ENCODE measurements at places on chromosomes 5 and 9.

DNA sequence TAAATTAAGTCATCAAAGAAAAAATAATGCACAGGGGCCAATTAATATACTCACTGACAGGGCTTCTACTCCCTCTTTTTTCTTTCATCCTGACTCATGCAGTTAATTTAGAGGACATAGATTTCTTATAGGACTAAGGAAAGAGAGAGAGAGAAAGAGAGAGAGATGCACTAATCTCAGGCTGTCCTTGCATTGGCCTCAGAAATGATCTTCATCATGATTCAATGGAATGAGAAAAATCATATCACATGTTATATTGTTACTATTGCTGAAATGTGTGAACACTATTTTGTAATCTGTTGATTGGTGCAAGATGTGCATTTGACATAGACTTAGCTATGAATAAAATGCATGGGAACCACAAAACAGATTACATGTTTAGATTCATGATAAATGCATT, 608.3 kb upstream of the NUDT12 start:
- DNase-seq: no peak

DNA sequence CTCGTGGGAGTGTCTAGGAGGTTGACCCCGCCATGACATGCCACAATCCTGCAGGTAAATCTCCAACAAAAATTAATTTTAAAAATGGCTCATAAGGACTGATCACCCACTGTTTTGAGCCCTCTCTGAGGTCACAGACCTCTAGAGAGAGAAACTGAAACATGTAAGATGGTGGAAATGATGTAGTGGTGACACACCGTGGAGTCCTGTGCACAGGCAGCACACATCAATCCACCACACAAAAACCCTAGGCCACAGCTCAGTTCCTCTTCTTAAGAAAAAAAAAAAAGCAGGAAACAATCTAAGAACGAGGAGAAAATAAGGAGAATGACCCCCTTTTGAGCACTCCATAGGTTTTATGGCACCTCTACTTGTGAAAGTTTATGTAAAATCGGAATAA, 93.8 kb upstream of the FAM120A start:
- no peak for DNase-seq

DNA sequence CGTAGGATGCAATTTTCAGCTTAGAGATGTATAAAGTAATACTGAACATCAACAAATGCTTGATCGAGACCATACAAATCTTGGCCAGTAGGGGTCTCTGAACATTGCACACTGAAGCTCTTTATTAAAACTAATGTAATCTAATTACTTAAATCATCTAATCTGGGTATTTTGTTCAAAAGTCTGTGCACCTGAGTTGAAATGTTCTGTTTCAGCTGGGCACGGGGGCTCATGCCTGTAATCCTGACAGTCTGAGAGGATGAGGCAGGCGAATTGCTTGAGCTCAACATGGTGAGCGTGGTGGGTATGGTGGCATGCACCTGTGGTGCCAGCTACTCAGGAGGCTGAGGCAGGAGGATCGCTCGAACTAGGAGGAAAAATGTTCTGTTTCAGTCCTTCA, 41.0 kb downstream of the ESM1 start:
- DNase-seq: no peak

DNA sequence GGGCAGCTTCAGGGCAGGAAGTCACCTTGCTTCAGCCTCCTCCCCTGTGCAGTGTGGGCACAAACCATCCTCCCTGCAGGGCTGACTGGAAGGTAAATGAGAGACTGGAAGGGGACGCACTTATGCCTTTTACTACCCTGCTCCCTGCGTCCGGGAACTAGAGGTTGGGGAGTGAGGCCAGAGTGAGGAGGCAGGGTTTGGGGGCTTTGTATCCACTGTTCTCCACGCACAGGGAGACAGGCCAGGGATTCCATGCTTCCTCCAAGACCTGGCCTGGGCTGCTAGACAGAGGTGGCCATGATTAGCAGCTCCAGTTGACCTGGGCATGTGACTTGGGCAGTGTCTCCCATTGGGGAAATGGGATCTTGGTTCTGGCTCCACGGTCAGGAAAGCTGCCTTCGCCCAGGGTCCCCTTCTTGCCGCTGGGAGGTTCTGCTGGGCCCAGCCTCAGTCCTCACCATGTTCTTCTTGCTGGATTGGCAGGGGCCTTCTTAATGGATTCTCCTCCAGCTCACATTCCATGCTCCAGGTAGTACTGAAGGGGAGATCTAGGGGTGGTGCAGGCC, 37.0 kb upstream of the PSD2 start:
- no peak for DNase-seq

DNA sequence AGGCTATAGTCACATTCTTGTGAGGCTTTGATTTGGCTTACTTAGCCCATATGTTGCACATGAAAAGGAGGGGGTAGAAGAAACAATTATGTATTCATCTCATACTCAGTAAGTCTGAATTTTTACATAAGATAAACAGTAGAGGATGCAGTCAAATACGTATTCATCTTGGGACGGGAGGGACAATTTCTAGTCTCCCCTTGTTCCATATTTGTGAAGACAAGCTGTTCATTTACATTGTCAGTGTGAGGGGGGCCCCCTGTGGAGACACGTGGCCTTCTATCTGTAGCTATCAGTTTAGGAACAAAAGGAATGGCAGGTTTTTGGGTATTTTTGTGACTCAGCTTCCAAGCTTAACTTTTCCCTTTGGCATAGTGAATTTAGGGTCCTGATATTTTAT, 49.2 kb upstream of the PPP1R2B start:
- DNase-seq: no peak

GRCh38 chr9:18333157-18333556, 140.8 kb upstream of the ADAMTSL1 start:
- no peak for DNase-seq

- no peak for DNase-seq
These were observed 7.3 kb upstream of the TSPAN17 start for GRCh38 chr5:176639981-176640380.

- peak; percentile 60 for DNase-seq
These were observed 73.5 kb downstream of the SLF1 start for GRCh38 chr5:94691949-94692348.

GRCh38 chr5:54186108-54186507, 124.3 kb downstream of the ARL15 start:
- DNase-seq: peak; percentile 23

- no peak for DNase-seq
These were observed 125.1 kb downstream of the HACD4 start for GRCh38 chr9:20906326-20906725.

- DNase-seq: no peak
These were observed 445.9 kb downstream of the CHSY3 start for GRCh38 chr5:130350131-130350530.

GRCh38 chr9:91949946-91950664, at the start of gene ROR2:
ROR2 (minus strand) TSS chr9:91950228.
- peak; percentile 85 for DNase-seq

DNA sequence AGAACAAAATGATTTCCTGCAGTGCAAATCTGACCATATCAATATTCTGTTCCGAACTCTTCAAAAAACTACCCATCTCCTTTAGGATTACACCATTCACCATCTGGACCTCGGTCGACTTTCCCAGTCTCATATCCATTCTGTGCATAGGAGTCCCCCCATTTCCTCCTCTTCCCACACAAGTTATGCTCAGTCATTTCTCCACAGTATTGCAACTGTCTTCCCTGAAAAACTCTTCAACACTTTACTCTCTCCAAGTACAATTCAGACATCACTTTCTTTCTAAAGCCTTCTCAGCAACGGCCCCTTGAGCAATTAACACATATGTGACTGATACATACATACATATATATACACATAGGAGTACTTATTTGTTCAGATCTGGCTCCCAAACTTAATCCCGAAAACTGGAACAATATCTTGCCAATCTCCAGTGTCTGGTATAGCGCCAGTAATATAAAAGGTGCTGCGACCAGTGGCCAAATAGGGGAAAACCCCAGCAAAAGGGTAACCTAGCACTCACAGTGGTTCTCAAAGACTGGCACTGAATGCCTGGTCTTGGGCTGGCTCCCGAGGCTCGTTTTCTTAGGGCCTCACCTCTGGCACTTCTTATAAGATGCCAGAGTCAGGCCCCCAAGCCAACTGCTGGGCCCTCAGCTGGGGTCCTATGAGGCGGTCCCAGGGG, 629 bp downstream of the ZBTB26 start:
- DNase-seq: no peak

GRCh38 chr5:151208481-151208914, 15.4 kb downstream of the CCDC69 start:
- DNase-seq: no peak

DNA sequence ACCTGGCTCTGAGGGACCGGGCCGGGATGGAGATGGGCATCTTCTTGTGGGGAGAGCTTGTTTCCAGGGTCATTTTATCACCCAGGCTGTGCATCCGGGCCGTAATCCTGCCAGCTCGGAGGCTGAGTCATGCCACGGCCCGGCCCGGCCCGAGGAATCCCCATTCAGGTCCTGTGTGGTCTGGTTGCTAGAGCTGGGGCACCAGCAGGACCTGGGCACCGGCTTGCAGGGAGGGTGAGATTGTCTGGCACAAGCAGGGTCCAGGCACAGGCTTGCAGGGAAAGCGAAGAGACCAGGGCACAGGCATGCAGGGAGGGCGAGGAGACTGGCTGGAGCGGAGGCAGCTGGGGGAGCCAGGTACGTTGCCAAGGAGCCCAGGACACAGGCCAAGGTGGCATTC, 106.8 kb downstream of the RXRA start:
- DNase-seq: no peak

GRCh38 chr5:109878887-109879286, 189.2 kb downstream of the MAN2A1 start:
- DNase-seq: no peak

DNA sequence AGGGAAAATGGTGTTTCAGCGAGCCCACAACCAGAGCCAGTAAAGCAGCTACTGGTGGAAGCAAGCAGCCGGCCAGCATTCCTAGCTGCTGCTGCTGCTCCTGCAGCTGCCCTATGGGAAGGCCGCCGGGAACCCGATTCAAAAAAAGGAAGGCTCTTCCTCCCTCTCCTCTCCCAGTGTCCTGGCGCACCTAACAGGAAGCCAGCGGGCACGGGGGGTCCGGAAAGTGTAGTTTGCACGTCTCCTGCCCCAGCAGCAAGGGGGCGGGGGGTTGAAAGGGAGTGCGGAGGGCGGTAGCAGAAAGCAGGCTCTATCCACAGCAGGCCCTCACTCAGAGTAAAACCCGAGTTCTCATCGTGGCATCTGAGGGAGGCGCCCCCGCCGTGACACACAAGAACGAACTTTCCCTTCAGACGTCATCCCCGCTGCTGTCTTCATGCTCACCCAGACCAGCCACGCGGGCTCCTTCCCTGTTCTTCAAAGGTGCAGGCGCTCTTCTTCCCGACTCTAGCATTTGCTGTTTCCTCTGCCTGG, 16.5 kb downstream of the GRXCR2 start:
- peak; percentile 85 for DNase-seq

GRCh38 chr5:82466986-82467561, 188.9 kb upstream of the RPS23 start:
- no peak for DNase-seq

DNA sequence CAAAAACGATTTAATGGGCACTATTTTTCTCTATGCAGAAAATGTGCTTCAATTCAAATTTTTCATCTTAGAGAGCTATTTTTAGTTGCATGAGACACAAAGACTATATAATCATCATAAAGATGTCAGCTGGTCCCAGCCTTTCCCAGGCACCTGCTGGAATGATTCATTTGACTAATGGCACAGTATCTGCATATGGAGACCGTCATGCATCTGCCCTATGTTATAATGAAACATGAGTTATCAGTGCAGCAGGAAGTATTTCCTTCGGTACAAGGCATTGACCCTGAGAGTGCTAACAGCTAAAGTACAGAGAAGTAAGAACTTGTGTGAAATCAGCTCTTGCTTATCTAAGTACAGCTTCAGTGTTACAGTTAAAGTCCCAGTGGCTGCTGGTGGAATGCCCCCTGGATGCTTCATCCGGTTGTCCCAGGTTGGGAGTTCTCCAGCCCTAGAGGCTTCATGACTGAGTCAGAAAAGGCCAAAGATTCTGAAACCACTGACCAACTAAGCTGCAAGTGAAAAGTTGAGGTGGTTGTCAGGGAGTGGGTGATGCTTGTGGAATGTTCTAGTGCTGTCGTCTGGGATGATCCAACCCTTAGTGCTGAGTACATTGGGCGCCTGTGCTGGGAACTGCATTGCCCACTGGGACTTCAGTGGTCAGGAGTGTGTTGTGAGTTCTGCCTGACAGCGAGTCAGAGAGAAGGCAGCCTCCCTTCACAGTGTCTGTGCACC, 57.2 kb downstream of the MTRR start:
- DNase-seq: no peak

- DNase-seq: no peak
These were observed 39.6 kb upstream of the SYNPO start for GRCh38 chr5:150600616-150601490.

DNA sequence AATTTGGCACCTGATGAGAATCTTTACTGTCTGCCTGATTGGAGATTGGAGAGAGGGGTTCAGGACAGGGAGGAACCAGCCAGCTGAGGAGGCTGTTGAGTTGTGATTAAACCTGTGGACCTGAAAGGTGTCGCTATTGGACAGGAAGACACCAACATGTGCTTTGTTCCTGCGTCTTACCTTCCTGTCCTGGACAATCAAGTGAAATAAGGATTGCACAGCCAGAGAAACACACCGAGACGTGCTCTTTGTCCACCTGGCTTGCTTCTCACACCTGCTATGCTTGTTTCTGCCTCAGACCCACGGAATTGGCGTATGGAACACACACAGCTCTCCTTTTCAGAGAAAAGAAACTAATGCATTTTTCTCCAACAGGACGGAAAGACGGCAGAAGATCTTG, 57.7 kb upstream of the CTSL start:
- no peak for DNase-seq

DNA sequence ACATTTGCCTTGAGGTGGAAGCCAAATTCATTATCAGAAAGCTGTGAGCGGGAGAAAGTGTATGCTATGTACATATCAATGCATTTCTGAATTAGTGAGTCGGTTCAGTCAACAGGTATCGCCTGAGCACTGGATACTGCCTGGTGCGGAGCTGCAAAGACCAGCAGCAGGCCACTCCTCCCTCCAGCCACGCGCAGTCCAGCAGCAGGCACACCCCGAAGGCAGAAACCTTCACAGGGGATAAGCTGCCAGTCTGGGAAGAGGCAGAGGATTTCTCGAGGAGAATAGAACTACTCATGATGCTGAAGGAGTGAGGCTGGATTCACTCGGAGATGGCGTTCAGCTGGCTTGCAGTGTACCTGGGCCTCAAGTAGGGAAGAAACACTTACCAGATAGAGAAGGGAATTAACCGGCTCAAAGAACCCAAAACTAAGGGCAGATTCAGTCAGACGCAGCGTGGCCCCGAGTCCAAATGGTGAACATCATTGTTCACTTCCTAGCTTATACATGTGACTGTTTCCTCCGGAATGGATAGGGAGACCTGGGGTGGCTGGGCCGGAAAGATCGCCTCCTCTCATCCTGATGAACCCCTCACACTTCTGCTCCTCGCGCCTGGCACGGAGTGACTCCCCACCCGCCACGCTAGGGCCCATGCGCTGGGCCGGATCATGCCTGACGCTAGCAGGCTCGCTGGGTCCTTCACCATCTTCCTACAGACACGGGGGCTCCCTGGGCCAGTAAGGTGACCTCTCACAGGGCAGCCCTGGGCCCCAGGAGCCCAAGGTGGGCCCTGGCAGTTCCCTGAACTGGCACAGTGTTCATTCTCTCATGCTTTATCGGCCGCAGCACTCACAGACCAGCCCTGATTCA, 78.1 kb upstream of the SPATA31C2 start:
- no peak for DNase-seq

- no peak for DNase-seq
These were observed 217.6 kb downstream of the CDH18 start for GRCh38 chr5:19770396-19770795.
